ENCODE measurements at places on chromosomes 1 and 21. TPM values are rescaled to one million over a fixed set of nuclear protein-coding genes. Genes with fewer than 3 reads are reported as not detected.

SELENOF gene
- 149 TPM for total RNA-seq

GRCh38 chr1:173530795-173531693, 53.9 kb downstream of the PRDX6 start:
- no peaks in the 10 kb centered on the region for H3K27me3 ChIP-seq
- DNase-seq, result no peak
- peaks cover 16% of the 10 kb centered on the region for H3K4me1 ChIP-seq

GRCh38 chr1:199743227-199743626, 284.3 kb upstream of the NR5A2 start:
- no peaks in the 10 kb centered on the region for H3K4me1 ChIP-seq
- H3K27ac ChIP-seq, result no peak overlapping the region
- no peak for DNase-seq
- no peak overlapping the region for H3K4me3 ChIP-seq
- H3K36me3 ChIP-seq, result no peaks in the 10 kb centered on the region

DNA sequence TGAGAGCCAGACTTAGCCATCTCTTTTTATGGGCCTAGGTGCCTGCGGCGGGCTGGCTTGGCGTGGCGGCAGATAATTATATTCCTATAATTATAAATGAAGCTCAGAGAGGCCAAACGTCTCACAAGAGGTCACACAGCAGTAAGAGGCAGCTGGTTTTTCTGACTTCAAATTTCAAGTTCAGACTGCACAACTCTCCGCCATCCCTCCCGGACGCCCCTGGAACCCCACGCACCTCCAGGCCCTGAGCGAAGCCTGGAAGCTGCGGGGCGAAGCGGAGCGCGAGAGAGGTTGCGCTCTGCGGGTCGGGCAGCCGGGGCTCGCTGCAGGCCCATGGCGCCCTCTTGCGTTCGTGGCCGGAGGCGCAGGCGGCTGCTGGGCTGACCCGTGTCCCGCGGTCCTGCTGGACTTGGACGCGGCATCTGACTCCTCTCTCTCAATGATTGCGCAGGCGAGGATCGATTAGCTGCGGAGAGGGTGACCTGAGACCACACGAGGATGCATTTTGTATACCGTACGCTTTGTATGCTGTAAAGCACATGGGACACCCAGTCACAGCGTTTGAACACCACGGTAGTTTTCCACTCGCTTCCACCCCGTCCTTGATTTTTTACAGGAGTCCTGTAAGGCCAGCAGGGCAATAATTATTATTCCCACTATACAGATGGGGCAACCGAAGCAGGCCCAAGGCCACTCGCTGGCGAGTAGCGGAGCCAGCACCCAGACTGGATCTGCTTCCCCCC, 272.7 kb downstream of the FOXD2 start:
- H3K27me3 ChIP-seq, result peaks cover 72% of the 10 kb centered on the region
- peaks cover 9% of the 10 kb centered on the region for H3K4me1 ChIP-seq
- peak; percentile 75 for DNase-seq
- H3K27ac ChIP-seq, result no peak overlapping the region
- H3K36me3 ChIP-seq, result no peaks in the 10 kb centered on the region

GFI1 gene
- 117 TPM for total RNA-seq

- H3K36me3 ChIP-seq, result peaks cover 4% of the 10 kb centered on the region
- peaks cover 7% of the 10 kb centered on the region for H3K27me3 ChIP-seq
- peak overlapping the region; percentile 90 for H3K27ac ChIP-seq
- peaks cover 18% of the 10 kb centered on the region for H3K4me1 ChIP-seq
- peak overlapping the region; percentile 40 for H3K4me3 ChIP-seq
- DNase-seq, result peak; percentile 32
Measured at GRCh38 chr1:199279872-199280645, 641.2 kb downstream of the PTPRC start.

LRRC71 gene
- not detected for total RNA-seq

GRCh38 chr1:169690489-169690888, 20.9 kb downstream of the SELL start:
- H3K36me3 ChIP-seq, result peaks cover 9% of the 10 kb centered on the region
- DNase-seq, result no peak
- H3K27ac ChIP-seq, result peak overlapping the region; percentile 98
- peak overlapping the region; percentile 66 for H3K4me3 ChIP-seq

GRCh38 chr21:46375560-46376230, 51.7 kb downstream of the PCNT start:
- no peak for DNase-seq
- no peaks in the 10 kb centered on the region for H3K27me3 ChIP-seq
- H3K27ac ChIP-seq, result no peak overlapping the region
- H3K4me3 ChIP-seq, result no peak overlapping the region
- peaks cover 13% of the 10 kb centered on the region for H3K36me3 ChIP-seq

DNA sequence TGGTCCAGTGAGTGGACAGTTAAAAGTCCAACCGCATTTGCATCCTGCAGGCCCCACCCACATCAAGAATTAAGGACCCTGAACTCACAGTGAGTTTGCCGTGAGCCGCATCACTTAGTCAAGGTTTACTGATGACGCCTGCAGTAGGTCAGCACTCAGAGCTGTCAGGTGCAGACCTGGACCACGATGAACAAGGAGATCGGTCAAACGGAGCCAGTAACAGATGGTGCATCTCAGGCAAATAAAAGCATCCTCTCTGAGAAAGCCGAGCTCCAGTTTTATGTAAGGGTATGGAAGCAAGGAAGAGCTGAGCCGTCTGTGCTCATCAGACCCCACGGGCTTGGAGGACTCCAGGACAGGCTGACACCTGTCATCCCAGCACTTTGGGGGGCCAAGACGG, 4.5 kb downstream of the PRDM15 start:
- peaks cover 28% of the 10 kb centered on the region for H3K4me1 ChIP-seq
- H3K4me3 ChIP-seq, result no peak overlapping the region
- H3K27ac ChIP-seq, result no peak overlapping the region
- no peaks in the 10 kb centered on the region for H3K27me3 ChIP-seq
- no peak for DNase-seq

DNA sequence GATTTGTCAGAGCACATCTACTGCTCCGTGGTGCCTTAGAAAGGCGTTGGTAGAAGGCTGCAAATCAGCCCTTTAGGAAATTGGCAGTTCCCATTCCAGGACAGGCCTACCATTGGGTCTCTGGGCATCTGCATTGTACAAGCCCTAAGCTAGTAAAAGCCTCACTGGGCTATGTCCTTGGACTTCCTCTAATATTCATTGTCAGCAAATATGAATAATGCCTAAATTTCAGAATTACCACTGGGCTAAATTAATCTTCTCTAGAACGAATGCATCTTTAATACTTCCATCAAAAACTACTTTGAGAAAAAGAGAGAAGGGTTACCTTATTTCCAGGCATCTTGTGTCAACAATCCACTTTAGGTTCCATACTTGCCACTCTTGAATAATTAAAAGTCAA, 41.5 kb upstream of the ATP1A1 start:
- H3K4me3 ChIP-seq, result no peak overlapping the region
- H3K4me1 ChIP-seq, result peaks cover 40% of the 10 kb centered on the region
- no peak overlapping the region for H3K27ac ChIP-seq
- H3K27me3 ChIP-seq, result no peaks in the 10 kb centered on the region
- no peaks in the 10 kb centered on the region for H3K36me3 ChIP-seq
- DNase-seq, result no peak
